ENCODE measurements at places on chromosomes 3 and 15.

DNA sequence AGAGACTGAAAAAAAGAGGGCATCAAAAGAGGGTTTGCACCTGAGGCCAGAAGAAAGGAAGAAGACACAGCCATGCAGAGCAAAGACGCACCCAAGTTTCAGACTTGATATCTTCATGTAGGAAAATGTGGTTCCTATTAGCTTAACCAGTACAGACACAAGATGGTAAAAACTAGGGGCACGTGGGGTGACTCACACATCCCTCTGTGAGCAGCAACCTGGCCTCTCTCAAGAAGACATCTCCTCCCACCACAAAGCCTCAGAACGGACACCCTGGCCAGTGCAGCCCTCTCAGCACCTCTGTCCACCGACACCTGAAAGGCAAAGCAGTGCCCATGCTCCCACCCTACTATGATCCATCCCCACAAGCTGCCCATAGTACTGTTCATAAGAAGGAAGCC, 33.3 kb downstream of the GLB1 start:
- peak; percentile 43 for DNase-seq

GRCh38 chr3:12490547-12490946, 6.3 kb downstream of the TSEN2 start:
- DNase-seq, result no peak

GRCh38 chr3:148389916-148390315, 307.8 kb upstream of the AGTR1 start:
- DNase-seq, result no peak

DNA sequence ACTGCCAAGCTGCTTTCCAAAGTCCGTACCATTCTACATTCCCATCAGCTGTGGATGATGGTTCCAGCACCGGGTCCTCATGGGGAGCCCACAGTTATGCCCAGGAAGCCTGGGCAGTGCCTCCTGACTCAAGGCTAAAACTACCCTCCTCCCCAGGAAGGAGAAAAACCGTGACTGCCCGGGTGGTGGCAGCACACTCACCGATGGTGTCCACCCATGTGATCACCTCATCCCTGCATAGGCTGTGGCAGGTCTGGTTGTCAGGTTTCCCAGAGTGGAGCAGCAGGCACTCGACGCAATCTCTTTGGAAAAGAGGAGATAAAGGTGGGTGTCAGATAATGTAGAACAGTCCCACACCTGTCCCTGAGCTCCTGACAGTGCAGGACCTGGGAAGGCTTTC, 38.6 kb downstream of the UMPS start:
- no peak for DNase-seq

- DNase-seq, result no peak
Measured at GRCh38 chr3:46974421-46975171, 1.9 kb downstream of the CCDC12 start.

DNA sequence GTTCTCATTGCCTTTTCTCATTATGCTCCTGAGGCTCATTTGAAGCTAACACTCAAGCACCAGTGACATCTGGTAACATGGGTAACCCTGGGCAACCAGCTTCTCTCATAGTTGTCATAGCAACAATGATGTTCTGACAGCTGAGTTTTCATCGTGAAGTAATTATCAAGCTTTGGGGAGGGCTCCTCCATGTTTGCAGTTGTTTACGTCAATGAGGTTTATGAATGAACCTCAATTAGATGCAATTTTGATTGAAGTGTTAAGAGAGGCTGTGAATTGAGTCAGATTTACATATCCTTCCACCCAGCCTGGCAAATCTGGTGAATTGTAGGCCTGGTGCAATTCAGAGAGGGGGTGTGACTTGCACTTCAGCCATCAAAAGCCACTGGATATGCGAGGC, 119.3 kb upstream of the CHD2 start:
- DNase-seq, result no peak

- peak; percentile 17 for DNase-seq
Measured at GRCh38 chr3:13106308-13107001, 33.2 kb upstream of the IQSEC1 start.

- no peak for DNase-seq
Measured at GRCh38 chr3:163543662-163544061, 1534.6 kb downstream of the SI start.
